ENCODE measurements at places on chromosomes 13 and 19.

GRCh38 chr13:30051531-30052060, 201.2 kb upstream of the UBL3 start:
- no peak for DNase-seq

GRCh38 chr13:71474936-71475335, 392.1 kb downstream of the DACH1 start:
- DNase-seq = no peak

DNA sequence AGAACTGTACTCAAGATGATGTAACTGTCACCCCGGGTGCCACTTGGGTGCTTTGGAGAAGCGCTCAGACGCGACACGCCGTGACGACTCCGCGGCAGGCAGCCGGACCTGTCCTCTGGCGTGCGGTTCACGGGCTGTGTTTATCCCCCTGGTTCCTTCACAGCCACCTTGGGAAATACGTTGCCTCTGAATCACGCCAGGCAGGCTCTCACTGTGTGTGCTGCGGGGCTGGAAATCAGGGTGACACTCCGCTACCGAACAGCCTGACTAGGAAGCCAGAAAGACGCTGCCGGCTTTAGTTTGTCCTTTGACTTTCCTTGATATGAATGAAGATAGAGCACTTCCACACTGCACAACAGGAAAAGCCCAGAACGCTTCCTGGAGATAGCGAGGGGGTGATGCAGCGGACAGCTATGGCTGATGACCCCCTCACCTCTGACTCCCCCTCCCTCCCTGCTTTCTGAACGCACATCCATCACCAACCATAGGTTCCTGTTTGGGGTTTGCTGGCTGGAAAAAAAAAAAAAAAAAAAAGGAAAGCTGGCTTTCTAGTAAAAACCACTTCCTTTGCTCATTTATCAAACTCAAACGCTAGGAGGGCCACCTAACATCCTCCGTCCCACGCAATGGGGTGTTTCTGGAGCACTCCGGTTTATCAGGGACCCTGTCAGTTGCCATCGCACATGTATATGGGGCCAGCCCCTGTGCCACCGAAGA, 3.7 kb upstream of the GP6 start:
- no peak for DNase-seq

DNA sequence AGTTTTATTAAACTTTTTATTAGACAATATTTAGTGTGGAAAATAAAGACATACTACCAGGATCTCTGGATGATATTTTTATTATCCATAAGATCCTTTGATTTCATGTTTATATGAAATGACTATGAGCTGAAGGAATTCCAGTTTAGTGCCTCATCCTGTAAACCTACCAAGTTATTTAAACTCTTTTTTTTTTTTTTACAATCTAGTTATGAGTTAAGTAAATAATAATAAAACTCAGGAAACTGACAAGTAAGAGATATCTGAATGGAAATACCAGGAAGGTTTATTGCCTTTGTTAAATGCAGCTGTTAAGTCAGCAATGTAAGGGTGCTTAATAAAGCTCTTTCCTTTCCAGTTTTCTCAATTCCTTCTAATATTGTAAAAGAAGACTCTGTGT, 53.9 kb downstream of the RXFP2 start:
- no peak for DNase-seq
